ENCODE measurements at places on chromosomes 11 and 22.
A peak's percentile ranks its signal among the peaks of the same experiment; 100 is the strongest.

DNA sequence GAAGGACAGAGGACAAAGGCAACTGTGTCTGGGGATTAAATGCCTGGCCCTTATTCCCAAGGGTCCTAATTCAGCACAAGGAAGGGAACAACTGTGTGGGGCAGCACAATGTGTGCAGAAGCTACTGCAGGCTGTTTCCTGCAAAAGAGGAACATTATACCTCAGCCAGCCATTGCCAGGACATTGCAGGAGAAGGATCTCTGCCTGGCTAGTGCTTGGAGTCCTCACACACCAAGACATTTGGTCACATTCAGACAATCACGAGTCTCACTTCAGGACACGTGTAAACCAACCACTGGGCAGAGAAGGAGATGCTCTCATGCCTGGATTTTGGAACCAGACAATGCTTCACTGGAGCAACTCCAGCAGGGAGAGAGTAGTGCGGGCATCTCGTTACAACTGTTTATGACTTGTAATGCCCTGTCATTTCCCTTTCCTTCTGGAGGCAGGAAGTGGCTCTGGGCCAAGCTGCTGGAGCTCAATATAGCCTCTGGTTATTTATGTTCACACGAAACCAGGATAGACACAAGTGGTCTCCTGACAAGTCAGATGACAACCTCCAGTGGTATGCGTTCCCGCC lies 23.9 kb upstream of the ZC3H12C start:
- H3K27ac ChIP-seq, result peak overlapping the region; percentile 40
- peaks cover 8% of the 10 kb centered on the region for H3K4me1 ChIP-seq
- no peak for DNase-seq
- H3K27me3 ChIP-seq, result no peaks in the 10 kb centered on the region
- no peaks in the 10 kb centered on the region for H3K36me3 ChIP-seq

DNA sequence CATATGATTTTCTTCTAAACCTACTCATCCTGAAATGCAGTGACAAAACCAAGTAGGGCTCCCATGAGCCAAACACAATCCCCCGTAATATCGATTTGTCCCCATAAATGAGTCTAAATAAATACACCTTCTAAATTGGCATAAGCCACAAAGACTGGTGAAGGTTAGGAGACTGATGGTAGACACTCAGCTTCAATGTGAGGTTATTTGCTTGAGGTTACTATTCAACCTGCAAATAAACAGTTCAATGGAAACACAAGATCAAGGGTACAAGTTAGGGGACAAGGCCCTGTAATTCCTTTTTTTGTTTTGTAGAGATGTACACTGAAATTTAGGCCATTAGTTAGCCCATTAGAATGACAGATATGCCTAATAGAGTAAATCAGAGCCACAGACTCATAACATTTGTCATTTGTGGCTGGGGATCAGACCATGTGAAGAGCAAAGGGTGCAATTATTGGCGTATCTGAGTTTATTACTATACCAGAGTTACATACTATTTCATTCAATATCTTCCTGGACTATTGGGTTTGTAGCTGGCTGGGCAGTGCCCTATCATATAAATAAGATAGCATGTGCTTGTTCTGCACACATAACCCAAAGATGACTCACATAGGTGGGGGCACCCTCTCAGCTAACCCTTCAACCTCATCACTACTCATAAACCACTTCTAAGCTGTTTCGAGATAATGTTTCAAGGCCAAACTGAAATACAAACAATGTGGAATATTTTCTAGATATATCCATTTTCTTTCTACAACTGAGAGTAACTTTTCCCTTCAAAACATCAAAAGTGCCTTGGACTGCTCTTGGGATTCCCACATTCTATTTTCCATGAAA lies 695.3 kb downstream of the KCNA4 start:
- H3K4me3 ChIP-seq, result no peak overlapping the region
- H3K27ac ChIP-seq, result no peak overlapping the region
- no peaks in the 10 kb centered on the region for H3K4me1 ChIP-seq
- no peak for DNase-seq
- H3K27me3 ChIP-seq, result no peaks in the 10 kb centered on the region

- H3K4me3 ChIP-seq, result no peak overlapping the region
- H3K27ac ChIP-seq, result no peak overlapping the region
- peaks cover 10% of the 10 kb centered on the region for H3K4me1 ChIP-seq
- H3K27me3 ChIP-seq, result no peaks in the 10 kb centered on the region
- H3K36me3 ChIP-seq, result no peaks in the 10 kb centered on the region
Observed at GRCh38 chr11:11533751-11534150, 88.1 kb downstream of the GALNT18 start.

GRCh38 chr11:87031433-87032170 lies 6.1 kb upstream of the TMEM135 start:
- DNase-seq, result no peak
- no peaks in the 10 kb centered on the region for H3K27me3 ChIP-seq
- H3K4me3 ChIP-seq, result no peak overlapping the region
- H3K4me1 ChIP-seq, result no peaks in the 10 kb centered on the region

DNA sequence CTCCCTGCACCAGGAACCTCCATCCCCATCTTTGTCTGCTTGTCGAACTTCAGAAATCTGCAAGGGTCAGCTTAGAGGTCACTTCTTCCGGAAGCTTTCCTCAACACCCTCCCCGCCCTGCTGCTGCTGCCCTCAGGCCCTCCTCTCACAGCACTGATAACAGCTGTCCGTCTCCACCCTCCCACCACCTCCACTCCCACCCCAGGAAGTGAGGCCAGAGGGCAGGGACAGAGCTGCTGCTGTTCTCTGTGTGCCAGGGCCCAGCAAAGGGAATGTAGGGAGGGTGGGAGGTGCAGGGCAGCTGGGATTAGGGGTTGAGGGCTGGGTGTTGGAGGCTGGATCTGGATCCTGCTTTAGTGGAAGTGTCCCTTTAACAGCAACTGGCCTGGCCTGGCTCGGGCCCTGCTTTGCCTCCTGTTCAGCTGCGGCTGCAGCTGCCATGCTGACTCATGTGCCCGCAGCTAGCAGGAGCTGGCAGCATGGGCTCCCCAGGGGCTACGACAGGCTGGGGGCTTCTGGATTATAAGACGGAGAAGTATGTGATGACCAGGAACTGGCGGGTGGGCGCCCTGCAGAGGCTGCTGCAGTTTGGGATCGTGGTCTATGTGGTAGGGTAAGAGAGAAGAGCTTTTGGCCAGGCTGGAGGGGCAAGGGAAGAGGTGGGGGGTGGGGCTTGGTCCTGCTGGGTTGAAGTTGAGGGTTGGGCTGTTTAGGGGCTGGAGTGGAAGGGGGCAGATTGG lies at the start of gene P2RX6:
P2RX6 (plus strand) TSS at position 440 of the 740 bp plus-strand sequence; CDS start at position 450, 10 bp downstream.
- no peaks in the 10 kb centered on the region for H3K27me3 ChIP-seq
- no peaks in the 10 kb centered on the region for H3K36me3 ChIP-seq
- H3K4me1 ChIP-seq, result peaks cover 14% of the 10 kb centered on the region

GRCh38 chr22:38965614-38966379 lies 8.4 kb downstream of the APOBEC3A start:
- H3K4me1 ChIP-seq, result no peaks in the 10 kb centered on the region
- DNase-seq, result no peak
- H3K27me3 ChIP-seq, result no peaks in the 10 kb centered on the region
- no peak overlapping the region for H3K4me3 ChIP-seq

- DNase-seq, result no peak
- H3K4me3 ChIP-seq, result no peak overlapping the region
- no peak overlapping the region for H3K27ac ChIP-seq
- H3K27me3 ChIP-seq, result no peaks in the 10 kb centered on the region
- H3K36me3 ChIP-seq, result no peaks in the 10 kb centered on the region
Observed at GRCh38 chr11:110762590-110762989, 50.4 kb upstream of the ARHGAP20 start.

DNA sequence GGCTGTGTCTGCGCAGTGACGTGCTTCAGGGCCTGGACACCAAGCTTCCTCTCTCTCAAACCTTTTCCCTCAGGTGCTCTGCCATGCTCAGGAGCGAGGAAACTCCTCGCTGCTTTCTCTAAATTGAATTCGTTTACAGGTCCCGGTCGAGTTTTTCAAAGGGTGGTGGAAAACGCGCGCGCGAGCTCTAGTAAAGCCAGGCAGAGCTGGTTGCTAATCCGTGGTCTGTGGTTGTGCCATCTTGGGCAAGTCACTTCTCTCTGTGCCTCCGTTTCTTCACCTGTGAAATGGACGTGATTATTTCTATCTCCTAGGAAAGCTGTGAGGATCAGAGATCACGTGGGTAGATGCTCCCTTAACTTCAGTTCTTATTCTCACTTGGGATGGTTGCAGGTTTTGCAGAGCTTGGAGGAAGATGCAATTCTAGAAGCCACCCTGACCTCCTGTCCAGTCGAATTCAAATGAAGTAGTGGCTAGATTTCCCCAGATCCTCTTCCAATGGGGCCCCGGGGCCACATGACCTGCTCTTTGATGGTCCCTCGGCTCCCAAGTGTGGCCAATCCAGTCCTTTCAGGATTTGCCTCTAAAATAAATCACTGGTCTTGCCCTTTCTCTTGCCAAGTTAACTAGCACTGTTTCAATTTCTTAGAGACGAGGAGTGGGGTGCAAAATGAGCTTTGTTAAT lies 10.5 kb upstream of the ALX4 start:
- no peak overlapping the region for H3K27ac ChIP-seq
- no peaks in the 10 kb centered on the region for H3K4me1 ChIP-seq
- H3K36me3 ChIP-seq, result no peaks in the 10 kb centered on the region

DNA sequence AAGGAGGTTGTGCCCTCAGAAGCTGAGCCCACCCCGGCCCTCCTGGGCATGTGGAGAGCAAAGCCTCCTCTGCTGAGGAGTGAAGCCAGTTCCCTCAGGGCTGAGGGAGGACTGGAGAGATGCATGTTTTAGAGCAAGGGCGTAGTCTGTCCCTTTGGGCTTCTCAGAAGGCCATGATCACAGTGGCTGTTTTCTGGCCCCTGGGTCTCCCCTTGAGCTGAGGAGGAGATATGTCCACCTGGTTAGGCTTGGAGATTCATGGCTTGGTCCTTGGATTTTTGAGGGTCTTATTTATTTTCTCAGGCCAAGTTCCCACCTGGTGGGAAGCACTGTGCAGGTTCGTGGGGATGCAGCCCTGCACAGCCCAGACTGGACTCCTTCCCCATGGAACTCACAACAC lies 46.5 kb upstream of the THY1 start:
- no peak for DNase-seq
- no peaks in the 10 kb centered on the region for H3K4me1 ChIP-seq
- H3K27ac ChIP-seq, result no peak overlapping the region
- no peaks in the 10 kb centered on the region for H3K27me3 ChIP-seq
- no peaks in the 10 kb centered on the region for H3K36me3 ChIP-seq
- no peak overlapping the region for H3K4me3 ChIP-seq

- no peak for DNase-seq
- H3K27me3 ChIP-seq, result no peaks in the 10 kb centered on the region
- peaks cover 13% of the 10 kb centered on the region for H3K4me1 ChIP-seq
Observed at GRCh38 chr11:63887386-63887999, 29.5 kb downstream of the RCOR2 start.

DNA sequence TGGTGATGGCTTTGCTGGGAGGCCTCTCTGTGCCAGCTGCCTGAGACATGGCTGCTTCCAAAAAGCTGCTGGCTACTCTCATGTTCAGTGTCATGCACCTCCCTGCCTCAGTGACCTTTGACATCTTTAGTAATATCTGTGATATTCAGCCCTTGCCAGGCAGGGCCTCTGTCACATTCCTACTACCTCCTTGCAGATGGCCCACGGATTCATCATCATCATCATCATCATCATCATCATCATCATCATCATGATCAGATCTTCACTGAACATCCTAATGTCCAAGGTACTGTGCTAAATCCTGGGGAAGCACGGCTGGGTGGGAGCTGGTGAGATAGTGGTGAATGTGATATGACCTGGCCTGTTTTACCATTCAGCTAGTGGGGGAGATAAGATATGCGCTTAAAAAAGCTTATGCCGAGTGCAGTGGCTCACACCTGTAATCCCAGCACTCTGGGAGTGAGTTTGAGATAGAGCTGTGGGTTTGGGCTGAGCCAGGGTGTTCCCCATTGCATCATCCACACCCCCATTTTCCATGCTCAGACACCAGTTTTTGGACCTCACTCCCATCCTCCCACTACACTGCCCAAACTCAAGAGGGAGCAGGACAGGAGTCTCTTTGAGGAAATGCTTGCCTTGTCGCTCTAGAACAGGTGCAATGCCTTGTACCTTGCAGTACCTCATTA lies 17.1 kb upstream of the TMPRSS13 start:
- no peak overlapping the region for H3K27ac ChIP-seq
- H3K27me3 ChIP-seq, result no peaks in the 10 kb centered on the region
- H3K4me3 ChIP-seq, result no peak overlapping the region
- H3K36me3 ChIP-seq, result no peaks in the 10 kb centered on the region
- H3K4me1 ChIP-seq, result no peaks in the 10 kb centered on the region

DNA sequence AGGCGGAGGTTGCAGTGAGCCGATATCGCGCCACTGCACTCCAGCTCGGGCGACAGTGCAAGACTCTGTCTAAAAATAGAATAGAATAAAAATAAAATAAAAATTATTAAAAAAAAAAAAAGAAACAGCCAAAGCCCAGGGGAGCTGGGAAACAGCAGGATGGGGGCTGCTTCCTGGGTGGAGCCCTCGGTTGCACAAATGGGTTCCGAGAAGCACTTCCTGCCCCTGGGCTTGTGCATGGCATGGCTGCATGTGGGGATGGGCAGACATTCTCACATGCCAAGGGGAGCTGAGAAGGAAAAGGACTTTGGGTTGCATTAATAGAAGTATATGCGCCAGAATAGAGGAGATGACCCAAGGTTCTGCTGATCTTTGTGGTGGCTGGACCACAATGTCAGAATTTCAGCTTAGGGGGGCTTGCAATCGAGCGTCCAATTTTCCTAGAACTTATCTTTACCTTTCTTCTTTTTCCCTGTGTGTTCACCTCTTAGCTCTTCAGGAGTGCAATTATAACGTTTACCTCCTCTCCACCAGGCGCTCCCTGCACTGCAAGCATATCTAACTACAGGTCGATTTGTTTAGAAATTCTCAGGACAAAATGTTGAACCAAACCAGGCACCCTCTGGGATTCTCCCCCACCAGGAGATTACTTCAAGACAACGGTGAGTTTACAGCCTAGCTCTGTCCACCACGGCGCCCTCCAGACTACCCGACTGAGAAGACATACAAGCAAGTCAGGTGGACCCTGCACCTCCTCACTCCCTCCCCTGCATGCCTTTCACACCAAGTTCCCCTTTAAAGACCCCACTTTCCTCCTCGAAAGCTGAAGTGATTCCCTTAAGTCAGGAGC lies 53.2 kb downstream of the SHISAL1 start:
- no peaks in the 10 kb centered on the region for H3K27me3 ChIP-seq
- no peaks in the 10 kb centered on the region for H3K36me3 ChIP-seq
- peak; percentile 30 for DNase-seq
- no peak overlapping the region for H3K27ac ChIP-seq

DNA sequence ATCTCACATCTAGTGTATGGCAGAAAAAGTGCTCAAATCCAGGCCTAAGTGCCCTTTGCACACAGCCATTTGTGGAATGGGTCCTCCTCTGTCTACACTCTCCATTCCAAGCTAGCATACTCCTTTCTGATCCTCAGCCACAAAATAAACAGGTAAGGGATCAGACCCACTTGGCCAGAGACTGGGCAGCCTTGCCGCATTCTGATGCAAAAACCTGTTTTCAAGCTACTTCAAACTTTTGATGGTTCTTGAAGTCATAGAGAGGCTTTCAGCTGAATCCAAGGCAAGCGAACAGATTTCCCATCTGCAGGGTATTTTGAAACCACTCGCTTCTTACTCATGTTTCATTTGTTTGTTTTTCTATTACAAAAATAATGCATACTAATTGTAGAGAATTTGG lies 136.6 kb upstream of the NAV2 start:
- no peaks in the 10 kb centered on the region for H3K4me1 ChIP-seq
- H3K4me3 ChIP-seq, result no peak overlapping the region
- no peak overlapping the region for H3K27ac ChIP-seq
- no peaks in the 10 kb centered on the region for H3K27me3 ChIP-seq
- no peaks in the 10 kb centered on the region for H3K36me3 ChIP-seq
- DNase-seq, result no peak

GRCh38 chr22:28656181-28656580 lies 23.5 kb downstream of the TTC28 start:
- no peak for DNase-seq
- H3K4me1 ChIP-seq, result no peaks in the 10 kb centered on the region
- H3K27ac ChIP-seq, result no peak overlapping the region
- no peak overlapping the region for H3K4me3 ChIP-seq
